ENCODE measurements at places on chromosomes 2 and 18.

DNA sequence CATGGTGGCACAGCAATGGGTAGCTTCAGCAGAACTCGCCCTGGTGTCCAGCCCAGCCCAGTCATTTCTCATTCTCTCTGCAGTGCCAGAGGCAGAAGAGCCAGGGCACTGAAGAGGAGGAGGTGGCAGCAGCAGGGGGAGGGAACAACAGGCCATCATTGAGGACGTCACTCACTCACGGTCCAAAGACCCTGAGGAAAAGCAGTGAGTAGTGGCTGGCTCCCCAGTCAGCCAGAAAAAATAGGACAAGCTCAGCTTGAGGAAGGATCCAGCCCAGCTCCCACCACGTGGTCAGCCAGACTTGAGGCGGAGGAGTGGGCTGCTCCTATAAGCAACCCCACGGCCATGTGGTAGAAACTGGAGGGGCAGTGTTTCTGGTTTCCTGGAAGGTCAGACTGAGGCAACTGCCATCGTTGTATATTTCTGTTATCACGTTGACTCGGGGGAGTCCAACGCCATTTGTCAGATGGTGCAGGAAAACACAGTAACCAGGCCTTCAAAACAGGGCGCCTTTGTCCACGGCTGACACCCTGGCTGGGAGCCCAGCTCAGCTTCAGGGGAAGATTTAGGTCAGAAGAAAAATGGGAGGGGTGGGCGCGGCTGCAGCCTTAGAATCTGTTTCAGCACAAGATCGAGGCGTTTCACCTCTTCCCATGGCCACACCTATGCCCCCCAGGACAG, 19.0 kb upstream of the TMEM247 start:
- DNase-seq: no peak

DNA sequence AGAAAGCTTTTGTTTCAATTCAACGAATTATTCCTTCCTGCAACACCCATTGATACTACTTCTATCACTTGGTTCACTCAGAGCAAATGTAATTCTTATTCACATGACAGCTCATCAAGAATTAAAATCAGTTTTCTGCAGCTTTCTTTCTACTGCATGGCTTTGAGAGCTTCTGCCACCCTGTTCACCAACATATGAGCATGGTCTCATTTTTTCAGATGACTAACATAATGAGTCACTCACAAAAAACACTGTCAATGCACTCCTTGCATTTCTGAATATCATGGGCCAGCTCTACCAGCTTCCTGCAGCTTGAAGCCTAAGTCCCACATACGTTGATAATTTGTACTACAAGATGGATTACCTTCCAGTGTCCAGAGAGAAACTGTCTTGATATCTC, 342.9 kb downstream of the LRATD1 start:
- DNase-seq: no peak

GRCh38 chr2:73984922-73985307, 205 bp downstream of the TET3 start:
- peak; percentile 28 for DNase-seq

- DNase-seq: no peak
These were observed 203.8 kb downstream of the TNS1 start for GRCh38 chr2:217798743-217799562.

DNA sequence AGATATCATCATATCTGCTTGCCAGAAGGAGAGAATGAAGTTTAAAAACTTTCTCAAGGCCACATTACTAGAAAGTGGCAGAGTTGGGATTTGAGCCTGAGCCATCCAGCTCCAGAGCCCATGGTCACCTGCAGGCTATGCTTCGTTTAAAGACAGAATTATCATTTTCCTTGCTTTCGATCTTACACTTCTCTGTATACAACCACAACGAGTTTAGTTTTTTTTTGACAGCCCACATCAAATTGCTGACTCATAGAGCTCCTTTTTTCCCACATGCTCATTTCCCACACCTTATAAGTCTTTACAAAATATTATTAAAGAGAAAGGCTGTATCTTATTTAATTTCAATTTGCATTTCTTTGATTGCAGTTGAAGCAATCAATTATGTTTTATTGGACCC, 6.5 kb downstream of the PLEK start:
- DNase-seq: no peak

DNA sequence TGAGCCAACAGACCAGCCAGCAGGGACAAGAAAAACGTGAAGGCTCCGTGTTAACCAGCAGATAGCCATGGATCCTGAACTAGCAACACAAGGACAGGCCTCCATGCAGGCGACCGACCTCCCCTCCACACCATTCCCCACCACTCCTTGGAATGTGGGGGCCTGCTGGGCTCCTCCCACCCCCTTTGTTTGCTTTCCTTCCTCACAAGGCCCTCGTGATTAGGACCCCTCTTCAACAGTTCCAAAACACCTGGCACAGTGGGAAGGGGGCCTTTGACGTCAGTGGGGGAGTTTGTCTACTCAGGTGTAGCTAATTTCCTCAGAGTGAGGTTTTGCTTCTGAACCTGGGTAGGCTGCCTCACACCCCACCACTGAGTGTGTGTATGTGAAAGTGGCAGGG, 37.8 kb downstream of the SLC14A2 start:
- no peak for DNase-seq

GRCh38 chr2:27638037-27638637, 9.3 kb downstream of the GPN1 start:
- no peak for DNase-seq

- no peak for DNase-seq
These were observed 15.7 kb upstream of the TTC39C start for GRCh38 chr18:23998820-23999219.

All from stimulated activated CD4-positive, alpha-beta T cell treated with anti-CD3 and anti-CD28 coated beads, Interleukin-1b, Interleukin-23, amount 100 ng/mL, for 1 hour (primary cell).